Trophoblast cell (in vitro differentiated cells and primary cell): ENCODE measurements at places on chromosomes 4 and X.

DNA sequence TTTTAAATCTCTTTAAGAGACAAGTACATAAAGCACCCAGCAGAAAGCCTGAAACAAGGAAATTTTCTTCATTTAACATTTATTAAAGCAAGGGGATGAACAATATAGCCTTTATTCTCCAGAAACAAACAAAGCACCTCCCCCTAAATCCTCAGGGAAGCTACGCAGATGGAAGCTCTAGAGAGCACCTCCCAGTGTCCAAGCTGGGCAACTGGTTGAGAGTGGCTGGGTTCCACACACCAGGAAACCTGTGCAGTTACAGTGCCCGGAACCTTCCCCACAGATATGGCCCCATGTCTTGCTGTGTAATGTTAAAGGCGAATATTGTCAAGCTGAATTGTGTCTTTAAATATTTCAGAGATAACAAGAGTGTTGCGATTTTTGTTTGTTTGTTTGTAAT is 8.9 kb upstream of the TRIML1 start:
- DNase-seq: no peak

DNA sequence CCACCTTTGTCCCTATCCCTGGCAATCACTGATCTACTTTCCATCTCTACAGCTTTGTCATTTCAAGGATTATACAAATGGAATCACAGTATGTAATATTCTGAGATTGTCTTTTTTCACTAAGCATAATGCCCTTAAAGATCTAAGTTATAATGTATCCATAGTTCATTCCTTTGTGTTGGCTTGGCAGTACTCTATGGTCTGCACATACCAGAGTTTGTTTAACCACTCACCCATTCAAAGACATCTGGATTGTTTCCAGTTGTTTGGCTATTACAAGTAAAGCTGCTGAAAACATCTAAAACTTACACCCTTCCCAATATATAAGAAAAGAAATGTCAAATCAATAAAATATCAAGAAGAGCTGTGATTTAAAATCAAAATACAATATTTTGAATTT is 26.0 kb upstream of the AWAT1 start:
- no peak for DNase-seq

DNA sequence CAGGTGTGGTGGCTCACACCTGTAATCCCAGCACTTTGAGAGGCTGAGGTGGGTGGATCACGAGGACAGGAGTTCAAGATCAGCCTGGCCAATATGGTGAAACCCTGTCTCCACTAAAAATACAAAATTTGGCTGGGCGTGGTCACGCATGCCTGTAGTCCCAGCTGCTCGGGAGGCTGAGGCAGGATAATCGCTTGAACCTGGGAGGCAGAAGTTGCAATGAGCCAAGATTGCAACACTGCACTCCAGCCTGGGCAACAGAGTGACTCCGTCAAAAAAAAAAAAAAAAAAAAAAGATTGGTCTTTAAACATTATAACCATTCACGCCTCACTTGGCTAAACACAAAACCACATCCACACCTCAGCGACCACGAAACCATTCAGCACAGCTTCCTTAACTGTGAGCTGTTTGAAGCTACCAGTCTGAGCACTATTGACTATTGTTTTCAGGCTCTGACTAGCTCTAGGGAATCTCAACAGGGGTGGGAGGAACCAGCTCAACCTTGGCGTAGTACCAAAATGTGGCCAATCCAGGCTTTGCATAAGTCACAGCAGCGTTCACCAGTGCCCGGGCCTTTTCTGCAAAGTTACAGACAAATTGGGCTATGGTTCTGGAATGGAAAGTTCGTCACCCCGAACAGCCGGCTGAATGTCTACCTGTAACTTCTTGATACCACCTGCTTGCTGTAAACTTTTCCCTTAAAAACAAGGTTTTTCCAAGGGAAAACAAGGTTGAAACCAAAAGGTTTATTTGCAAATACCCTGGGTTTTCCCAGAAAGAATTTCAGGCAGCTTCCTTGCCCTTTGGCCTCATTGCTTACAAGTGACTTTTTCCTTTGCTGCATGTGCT is 73.6 kb upstream of the DHX15 start:
- peak; percentile 84 for DNase-seq

DNA sequence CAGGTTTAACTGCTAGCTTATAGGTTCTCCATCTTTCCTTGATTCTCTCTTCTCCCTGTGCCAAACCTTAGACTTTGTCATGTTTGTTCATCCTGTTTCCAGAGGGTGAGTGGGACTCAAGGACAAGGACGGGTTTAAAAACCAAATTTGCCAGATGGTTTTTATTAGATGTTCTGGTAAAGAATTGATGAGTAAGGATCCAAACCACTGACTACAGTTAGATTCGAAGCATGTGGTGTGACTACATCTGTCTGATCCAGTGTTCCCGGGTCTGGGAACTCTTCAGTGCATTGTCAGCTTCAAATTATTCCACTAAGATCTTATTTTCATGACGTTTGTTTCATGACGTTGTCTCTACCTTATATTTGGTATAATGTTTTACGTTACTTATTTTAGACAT is 37.5 kb downstream of the MTMR1 start:
- no peak for DNase-seq

DNA sequence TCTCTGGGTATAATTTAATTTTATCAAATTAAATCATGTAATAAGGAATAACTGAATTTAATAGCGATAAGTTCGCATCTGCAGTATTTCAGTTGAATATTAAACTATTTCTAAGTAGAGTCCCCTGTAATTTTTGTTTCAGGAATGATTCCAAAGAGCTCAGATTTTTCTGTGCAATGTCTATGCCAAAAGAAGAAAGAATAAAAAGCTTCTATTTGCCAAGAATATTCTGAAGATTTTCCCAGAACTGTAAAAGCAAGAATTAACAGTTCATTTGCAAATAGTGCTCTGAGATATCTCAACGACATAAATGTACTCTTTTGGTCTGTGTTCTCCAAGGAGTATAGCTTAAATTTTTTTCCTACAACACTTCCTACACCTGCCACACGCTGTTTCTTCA is 1242.8 kb upstream of the DIAPH2 start:
- DNase-seq: no peak

GRCh38 chr4:134382478-134383227 is 181.1 kb upstream of the PABPC4L start:
- DNase-seq: peak; percentile 12

DNA sequence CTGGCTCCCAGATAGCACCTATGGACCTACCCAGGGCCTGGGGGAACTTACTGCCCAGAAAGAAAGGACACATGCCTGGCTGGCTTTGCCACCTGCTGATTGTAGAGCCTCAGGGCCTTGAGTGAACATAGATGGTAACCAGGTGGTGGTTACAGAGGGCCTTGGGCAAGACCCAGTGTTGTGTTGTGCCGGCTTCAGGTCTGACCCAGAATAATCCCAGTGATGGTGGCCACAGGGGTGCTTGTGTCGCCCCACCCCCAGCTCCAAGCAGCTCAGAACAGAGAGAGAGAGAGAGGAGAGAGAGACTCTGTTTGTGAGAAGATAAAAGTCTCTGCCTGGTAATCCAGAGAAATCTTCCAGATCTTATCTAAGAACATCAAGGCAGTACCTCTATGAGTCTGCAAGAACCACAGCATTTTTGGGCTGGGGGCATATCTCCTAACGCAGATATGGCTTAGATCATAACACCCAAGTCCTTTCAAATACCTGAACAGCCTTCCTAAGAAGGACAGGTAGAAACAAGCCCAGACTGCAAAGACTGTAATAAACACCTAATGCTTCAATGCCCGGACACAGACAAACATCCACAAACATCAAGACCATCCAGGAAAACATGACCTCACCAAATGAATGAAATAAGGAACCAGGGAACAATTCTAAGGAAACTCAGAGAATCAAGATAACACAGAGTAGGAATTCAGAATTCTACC is 16.3 kb upstream of the RP2 start:
- DNase-seq: peak; percentile 73

DNA sequence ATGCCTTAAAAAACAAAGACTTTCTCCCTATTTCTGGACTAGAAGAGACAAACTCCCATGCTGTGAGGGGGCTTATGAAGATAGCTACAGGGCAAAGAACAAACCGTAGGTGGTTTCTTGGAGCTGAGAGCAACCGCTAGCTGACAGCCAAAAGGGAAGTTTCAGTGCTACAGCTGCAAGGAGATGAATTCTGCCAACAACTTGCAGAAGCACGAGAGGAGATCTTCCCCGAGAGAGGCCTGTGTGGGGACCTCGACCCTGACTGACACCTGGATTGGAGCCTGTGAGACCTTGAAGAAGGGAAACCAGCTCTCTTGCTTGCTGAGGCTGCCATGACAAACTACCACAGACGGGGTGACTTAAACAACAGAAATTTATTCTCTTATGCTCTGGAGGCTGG is 183.8 kb upstream of the VCX3A start:
- DNase-seq: no peak

DNA sequence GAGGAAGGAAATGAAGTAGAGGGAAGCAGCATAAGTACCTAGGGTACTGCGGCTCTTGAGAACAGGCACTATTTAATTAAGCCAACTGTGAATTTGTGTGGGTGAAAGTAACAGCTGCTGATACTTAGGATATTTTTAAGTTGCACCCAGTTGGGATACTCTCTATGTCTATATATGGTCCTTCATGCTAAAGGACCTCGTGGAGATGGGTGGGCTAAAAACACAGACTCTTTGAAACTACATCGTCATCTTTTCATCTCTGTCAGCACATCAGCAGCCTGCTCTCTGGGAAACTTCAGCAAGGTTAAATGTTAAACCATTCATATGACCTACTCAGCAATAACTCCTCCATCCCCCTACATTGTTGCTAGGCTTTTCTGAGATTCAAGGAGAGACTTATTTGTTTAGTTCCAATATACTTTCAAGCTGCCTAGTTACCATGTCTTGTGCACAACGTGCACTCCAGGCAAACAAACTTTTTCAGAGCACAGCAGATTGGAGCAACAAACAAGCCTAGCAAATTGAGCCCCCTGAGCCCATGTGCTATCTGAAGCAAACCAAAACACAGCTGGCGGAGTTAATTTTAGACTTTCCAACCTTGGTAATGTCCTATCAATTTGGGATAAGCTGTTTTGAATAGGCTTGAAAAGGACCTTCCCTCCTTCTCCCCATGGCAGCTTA is 6.2 kb upstream of the MOB1B start:
- no peak for DNase-seq

- no peak for DNase-seq
These were observed 37.7 kb upstream of the LRBA start for GRCh38 chr4:151052785-151053184.

DNA sequence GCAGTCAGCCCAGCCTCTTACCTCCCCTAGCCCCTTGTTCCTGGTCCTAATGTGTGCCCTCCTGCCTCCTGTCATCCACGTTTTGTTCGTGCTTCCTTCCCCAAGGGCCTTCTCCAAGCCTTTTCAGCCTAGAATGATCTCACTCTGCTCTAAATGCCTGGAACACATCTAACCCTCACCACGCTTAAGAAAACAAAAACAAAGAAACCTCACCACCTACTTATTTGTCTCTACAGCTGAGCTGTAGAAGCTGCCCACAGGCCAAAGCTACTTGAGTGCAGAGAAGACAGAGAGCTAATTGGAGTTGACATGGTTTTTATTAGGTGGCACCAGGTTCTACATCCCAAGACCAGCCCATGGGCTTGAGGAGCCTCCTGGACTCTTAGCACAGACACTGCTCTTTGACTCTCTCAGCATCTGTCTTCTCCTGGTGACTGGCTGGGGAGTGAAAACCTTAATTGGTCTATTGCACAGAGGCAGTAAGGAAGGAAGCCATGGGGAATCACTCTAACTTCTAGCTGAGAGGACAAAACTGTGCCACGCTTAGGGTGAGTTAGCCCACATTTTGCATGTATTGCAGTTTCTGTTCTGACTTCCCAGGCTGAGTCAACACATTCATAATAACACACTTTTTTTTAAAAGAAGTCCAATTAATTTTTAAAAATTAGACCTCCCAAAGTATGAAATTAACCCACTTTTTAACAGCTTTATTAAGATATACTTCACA is 52.3 kb upstream of the PDK3 start:
- no peak for DNase-seq

DNA sequence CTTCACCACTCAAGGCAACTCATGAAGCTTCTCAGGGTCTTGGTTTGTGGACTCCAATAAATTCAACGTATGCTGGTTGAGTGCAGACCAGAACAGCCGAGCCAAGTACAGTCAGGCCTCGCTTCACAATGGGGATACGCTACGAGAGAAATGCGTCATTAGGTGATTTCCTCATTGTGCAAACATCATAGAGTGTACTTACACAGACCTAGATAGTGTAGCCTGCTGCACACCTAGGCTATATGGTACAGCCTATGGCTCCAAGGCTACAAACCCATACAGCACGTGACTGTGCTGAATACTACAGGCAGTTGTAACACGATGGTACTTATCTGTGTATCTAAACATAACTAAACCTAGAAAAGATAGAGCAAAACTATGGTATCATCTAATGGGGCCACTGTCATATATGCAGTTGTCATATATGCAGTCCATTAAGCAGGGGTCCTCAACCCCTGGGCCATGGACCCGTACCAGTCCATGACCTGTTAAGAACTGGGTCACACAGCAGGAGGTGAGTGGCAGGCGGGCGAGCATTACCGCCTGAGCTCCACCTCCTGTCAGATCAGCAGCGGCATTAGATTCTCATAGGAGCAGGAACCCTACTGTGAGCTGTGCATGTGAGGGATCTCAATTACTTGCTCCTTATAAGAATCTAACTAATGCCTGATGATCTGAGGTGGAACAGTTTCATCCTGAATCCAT is 31.5 kb downstream of the RTL5 start:
- DNase-seq: peak; percentile 11

GRCh38 chr4:145075742-145076468 is 22.1 kb downstream of the ANAPC10 start:
- no peak for DNase-seq

- DNase-seq: no peak
These were observed 437.6 kb downstream of the IL1RAPL1 start for GRCh38 chrX:29024871-29025270.

DNA sequence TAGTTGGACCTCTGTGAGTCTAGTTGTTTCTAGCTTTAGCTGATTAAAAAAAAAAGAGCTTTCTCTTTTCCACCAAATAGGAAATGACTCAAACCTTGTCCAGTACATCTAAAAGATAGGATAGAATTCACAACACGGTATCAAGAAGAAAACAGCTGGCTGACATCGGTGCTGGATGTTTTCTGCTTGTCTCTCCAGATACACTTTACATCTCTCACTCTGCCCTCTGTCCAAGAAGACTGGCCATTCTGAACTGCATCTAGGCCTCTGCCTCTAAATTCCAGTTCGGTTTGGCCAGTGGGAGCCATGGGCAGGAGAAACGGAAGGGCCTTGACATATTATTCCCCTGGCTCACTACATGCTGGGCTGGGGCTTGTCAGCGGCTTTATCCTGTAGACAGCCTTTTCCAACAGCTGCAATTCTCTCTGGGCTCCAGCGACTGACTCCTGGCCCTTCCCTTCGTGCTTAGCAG is 57.3 kb upstream of the SHISA3 start:
- no peak for DNase-seq

- DNase-seq: no peak
These were observed 193.9 kb upstream of the RPL34 start for GRCh38 chr4:108426493-108426892.
